ENCODE measurements at places on chromosomes 7 and 10.

- DNase-seq, result peak; percentile 28
These were observed 81.9 kb upstream of the CALN1 start for GRCh38 chr7:72493850-72494661.

DNA sequence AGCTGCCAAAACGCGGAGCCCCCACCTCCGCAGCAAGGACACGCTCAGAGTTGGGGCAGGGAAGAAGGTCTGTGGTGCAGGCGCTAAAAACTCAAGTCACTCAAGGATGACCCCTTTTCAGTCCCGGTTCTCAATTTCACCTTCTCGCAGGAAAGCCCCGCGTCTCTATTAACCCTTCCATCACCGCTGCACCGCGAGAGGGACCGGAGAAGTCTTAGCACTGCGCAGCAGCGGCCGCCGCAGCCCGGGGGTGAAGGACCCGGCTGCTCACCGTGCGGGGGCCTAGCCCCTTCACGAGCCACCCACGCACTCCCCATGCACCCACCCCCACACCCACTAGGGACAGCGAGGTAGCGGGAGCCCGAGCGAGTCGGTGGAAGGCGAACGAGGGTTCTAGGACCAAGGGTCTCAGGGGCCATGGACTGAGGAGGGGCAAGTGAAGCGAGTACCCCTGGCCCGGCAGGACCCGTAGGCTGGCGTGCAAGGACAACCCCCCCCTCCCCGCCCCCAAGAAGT, 162.9 kb downstream of the SH3PXD2A start:
- DNase-seq, result no peak

DNA sequence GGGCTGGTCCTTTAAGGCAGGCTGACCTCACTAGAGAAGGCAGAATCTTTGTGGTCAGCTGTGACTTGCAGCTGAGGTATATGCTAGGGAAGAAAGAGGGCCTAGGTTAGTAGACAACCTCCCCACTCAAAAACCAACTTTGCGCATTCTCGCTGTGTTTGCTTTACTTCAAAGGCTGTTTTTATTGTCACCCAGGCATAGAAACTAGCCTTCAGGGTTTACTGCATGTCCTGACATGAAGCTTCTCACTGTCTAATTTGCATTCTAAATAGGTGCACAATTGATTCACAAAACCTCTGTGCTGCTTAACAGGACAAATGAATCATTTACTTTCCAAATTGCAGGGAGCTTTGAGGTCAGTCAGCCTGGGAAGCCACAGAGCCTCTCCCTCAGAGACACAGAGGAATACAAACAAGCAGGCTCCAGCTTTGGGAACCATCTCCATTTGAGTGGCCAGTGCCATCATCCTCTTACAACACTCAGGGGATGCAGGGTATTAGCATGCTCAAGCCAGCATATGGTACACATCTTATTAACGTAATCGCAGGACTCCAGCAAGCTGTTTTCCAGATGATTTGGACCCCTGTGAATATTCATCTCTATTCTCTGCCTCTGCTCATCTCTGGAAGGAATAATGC, 596.4 kb upstream of the GHITM start:
- DNase-seq, result no peak

GRCh38 chr7:91168871-91169829, 95.1 kb upstream of the FZD1 start:
- DNase-seq, result no peak

DNA sequence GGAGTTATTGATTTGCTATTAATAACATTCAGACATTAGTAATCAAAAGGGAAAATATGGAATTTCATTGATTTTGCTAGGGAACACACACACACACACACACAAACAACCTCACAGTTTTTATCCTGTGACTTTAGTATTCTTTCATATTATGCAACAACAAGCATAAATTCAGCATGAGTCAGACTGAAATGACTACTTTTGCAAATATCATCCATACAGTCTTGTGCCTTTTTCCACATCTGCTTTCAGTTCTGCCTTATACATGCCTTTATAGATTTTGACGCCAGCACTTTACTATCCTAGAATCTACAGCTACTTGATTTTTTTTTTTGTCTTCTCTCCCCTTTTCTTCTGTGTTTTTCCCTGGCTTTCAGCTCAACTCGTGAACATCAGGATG, 975.8 kb upstream of the LRRTM3 start:
- no peak for DNase-seq

DNA sequence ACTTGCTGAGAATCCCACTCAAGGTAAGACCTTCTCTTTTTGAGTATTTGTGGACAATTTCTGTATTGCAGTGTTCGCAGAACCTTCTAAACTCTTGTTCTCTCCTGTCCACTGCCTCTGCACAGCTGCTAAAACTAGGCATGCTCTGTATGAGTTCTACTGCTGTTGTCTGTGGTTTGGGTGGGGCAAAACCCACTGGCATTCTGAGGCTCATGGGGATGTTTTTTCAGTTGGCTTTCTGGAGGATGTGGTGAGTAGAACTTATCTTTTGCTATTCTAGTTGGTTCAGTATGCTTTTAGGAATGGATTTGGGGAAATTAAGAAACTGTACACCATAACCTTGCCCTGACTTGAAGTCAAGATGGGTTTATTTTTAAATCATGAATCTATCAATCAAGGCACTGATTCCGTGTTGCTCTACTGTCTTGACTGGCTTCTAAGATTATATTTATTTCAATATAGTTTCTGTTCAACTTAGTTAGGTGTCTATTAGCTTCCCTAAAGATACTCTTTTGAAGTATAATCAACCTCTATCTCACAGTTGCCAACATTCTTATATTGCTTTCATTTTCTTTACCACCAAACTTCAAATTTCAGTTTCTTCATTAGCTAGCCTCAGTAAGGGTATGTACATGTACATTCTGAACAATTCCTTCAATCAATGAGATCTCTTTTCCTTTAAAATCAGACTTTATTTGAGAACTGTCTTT, 25.0 kb upstream of the C1GALT1 start:
- DNase-seq, result no peak

DNA sequence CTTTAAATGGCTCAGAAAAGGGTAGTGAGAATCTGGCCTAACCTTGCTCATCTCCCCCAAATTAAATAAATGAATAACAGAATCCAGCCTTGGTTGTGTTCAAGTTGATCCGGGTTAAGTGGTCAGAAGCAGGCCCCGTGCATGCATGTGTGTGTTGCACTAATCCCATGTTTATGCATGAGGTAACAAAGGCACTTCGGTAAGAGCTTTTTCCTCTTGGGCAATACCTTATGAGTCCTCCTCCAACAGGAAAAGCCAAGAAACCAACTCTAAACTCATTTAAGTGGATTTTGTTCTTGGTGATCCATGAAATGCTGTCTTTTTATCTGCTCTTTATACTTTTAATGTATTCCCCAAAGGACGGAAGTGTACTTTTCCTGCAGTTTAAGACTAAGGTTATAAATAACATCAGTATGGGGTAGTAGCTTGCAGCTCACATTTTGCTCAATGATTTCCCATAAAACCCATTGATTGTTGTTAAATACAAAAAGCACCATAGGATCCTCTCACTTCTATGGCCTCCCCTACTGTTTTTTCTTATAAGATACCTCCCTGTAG, 104.9 kb upstream of the YAE1 start:
- DNase-seq, result no peak

DNA sequence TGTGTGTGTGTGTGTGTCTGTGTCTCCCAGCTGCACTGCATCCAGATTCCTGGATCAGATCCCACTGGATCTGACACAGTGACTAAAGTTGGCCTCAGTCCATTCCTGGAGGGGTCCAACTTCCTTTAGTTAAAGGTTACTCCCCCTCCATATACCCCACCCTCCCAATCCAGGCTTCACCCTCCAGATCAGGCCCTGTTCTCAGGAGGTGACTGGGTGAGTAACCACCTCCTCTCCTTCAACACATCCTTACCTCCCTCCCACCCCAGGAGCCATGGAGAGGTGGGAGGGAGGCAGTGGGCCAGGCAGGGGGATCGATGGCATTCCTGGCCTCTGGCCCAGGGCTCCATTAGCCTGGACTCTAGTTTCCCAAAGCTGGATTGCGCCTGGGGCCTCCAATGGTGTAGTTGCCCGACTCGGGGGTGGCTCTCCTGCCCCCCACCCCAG, 11.3 kb downstream of the KCNIP2 start:
- no peak for DNase-seq

GRCh38 chr10:71458387-71458786, 61.7 kb downstream of the CDH23 start:
- no peak for DNase-seq

GRCh38 chr7:1085910-1086421, 1.9 kb upstream of the GPER1 start:
- peak; percentile 44 for DNase-seq

- DNase-seq, result no peak
These were observed 10.2 kb downstream of the LMOD2 start for GRCh38 chr7:123665896-123666295.

GRCh38 chr10:23065181-23065948, 30.0 kb upstream of the MSRB2 start:
- DNase-seq, result peak; percentile 6

DNA sequence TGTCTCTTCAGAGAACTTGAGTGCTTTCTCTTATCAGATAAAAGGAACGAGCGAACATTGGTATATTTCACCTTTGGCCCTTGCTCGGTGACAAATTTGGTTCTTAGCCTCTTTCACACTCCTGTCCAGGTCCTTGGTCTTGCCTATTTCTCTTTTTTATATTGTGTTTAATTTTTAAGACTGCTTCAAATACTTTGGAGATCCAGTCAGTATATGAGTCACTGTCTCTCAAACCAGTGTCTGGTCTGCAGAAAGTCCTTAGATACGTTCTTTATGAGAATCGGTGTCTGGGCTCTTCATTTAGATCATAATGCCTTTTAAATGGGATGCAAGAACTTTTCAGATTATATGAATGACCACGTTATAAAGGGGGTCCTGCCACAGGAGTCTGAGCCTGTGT, 55.0 kb downstream of the PIK3AP1 start:
- no peak for DNase-seq

DNA sequence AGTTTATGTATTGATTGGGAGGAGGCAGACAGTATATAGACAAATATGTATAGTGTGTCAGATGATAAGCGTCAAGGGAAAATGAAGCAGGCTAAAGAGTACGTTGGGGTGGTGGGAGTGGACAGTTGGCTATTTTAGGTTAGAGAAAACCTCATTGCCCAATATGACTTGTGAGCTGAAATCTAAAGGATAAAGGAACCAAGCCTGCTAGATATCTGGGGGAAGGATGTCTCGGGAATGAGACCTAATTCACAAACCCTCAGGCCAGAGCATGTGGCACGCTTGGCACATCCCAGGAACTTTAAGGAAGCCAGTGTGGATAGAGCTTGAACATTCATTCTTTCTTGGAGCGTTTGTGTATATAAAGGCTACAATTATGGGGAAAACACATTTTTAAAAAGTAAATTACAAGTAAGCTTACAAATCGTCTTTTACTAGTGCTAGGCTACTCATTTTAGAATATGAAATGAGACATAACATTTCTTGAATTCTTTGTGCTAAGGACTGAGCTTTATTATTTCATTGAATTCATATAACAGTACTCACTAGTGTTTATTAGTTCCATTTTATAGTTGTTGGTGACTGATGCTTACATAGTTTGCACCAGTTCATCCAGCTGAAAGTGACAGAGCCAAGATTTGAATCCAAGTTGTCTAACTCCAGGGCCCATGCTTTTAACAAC, 9.7 kb downstream of the FHIP2A start:
- no peak for DNase-seq

DNA sequence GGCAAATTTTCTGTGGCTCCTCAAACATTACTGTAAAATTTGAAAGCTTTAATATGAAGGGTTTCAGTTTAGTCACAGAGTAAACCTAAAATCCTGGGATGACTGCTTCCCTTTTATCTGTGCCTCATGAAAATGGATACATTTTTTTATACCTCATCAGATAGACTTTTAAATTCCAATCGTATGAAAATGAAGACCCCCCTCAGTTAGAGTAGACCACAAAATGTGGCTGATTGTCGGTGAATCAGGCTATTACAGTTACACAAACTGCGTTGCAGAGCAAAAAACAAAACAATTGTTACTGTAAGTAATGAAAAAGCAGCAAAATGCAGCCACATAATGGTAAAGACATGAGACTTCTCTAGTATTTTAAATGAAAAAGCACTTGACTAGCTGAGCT, 296.2 kb downstream of the CNTNAP2 start:
- DNase-seq, result no peak

- DNase-seq, result peak; percentile 94
These were observed 89.1 kb downstream of the MMRN2 start for GRCh38 chr10:86868353-86868752.

DNA sequence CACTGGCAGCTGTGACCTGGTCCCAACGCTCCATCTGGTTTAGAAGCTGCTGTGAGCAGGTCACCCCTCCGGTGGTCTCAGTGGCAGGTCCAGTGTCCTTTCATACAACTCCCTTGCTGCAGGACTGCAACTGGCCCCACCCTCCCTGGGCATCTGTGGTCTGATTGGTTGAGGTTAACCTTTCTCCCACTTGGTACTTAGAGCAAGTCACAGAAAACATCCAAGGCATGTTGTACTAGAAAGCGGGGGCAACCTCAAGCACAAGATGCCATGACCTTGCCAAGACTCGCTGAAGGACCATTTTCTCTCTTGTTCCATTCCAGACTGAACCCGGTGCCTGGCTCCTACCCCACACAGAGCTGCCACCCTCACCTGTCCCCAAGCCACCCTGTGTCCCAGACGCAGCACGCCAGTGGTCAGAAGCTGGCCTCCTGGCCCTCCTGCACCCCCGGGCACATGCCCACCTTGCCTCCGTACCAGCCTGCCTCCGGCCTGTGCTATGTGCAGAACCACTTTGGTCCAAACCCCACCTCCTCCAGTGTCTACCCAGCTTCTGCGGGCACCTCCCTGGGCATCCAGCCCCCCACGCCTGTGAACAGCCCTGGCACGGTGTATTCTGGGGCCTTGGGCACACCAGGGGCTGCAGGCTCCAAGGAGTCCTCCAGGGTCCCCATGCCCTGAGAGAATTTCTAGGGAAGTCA, 9.0 kb downstream of the RHBDD2 start:
- no peak for DNase-seq

DNA sequence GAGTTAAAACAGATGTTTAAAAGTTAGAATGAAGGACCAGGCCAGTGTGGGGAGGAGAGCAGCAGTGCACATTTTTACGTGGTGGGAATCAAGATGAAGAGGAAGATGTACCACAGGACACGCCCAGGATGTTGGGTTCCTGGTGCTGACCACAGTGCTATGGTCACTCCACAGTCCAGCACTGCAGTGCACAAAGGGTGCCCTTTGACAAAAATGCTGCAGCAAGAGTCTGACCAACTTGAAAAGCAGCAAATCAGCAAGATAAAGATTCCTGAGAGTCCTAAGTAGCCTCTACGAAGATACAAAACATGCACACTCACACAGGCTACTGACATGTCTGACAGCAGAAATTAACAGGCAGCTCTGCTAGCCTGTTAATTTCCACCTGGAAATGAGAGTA, 107.1 kb downstream of the PIP4K2A start:
- no peak for DNase-seq

Measured in endothelial cell of umbilical vein (primary cell).